ENCODE measurements at places on chromosomes 4 and X. TPM values are rescaled to one million over a fixed set of nuclear protein-coding genes. Genes with fewer than 3 reads are reported as not detected.

The ZNF275 gene
- 10.6 TPM for total RNA-seq

The DMRTC1 gene
- total RNA-seq: not detected

The EDNRA gene
- total RNA-seq: 34.5 TPM

The RRH gene
- not detected for total RNA-seq

The ALPK1 gene
- total RNA-seq: 19.7 TPM

The BST1 gene
- 24.2 TPM for total RNA-seq

The CXXC4 gene
- not detected for total RNA-seq

The PKD2 gene
- total RNA-seq: 44.3 TPM

The FGFR3 gene
- 1.2 TPM for total RNA-seq
